AG10803 (cell line): ENCODE measurements at places on chromosomes 11 and 22.
A peak's percentile ranks its signal among the peaks of the same experiment; 100 is the strongest.

GRCh38 chr11:125932301-125932700 is 13.5 kb upstream of the VSIG10L2 start:
- no peak for DNase-seq

GRCh38 chr11:66015936-66016792 is 4.4 kb downstream of the CST6 start:
- DNase-seq = no peak

- DNase-seq = no peak
Observed at GRCh38 chr22:41841085-41841712, 8.3 kb downstream of the SREBF2 start.

- peak; percentile 26 for DNase-seq
Observed at GRCh38 chr11:73464347-73464746, 88.1 kb downstream of the RELT start.

DNA sequence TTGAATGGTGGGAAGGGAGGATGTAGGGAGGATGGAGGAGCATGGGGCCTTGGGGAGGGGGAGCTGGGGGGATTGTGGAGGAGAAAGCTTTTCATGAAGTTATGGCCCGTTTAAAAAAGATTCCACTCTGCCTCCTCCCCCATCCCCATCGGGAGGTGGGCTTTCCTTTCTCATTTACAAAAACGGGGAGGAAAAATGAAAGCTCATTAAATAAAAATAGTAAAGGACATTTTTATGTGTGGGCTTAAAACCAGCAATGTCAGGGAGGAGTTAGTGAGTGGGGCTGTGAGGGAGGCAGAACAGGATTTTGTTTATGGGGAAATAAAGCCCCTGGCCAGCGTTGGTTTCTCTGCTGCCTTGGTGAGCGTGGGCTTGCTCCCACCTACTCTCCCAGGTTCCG is 83.2 kb downstream of the ZBTB16 start:
- no peak for DNase-seq

GRCh38 chr22:44702479-44703198 is 635 bp downstream of the PRR5 start:
- peak; percentile 25 for DNase-seq

- no peak for DNase-seq
Observed at GRCh38 chr22:49713003-49713402, 114.7 kb downstream of the BRD1 start.

DNA sequence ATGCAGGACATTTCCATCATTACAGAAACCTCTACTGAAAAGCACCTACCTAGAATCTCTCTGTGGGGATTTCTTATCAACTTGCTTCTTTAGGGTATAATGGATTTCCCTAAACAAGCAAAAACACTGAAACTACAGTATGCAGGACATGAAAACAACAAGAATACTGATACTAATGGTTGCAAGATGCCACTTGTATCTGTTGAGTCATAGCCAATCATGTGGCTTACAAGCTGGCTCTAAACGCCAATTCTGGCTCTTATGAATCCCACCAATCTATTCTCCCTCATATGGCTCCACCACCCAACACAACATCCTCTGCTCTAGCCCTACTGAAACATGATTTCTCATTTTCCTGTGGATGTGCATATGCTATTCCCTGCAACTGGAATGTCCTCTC is 22.6 kb downstream of the TENM4 start:
- DNase-seq = no peak

GRCh38 chr22:20091690-20092476 is 11.8 kb downstream of the DGCR8 start:
- no peak for DNase-seq

DNA sequence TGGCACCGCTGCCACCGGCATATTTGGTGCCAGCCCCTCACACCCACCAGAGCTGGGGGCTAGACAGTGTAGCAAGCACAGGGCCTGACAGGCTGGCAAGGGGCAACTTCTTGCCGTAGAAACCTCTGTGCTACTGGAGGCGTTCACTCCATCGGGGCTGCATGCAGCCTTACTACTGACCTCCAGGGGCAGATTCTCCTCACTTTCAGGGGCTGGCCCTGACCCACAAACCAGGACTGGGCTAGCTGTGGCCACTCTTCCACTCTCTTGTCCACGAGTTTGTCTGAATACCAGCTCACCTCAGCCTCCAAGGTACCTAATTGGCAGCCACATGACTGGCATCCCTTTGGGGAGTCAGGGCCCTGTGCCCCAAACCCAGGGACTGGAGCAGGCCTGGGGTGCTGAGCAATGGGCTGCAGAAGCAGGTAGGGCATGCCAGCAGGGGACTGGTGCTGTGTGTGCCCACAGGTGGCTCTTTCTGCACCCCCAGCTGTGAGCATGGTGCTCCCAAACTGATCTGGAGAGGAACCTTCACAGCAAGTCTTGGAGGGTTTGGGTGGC is 2.1 kb upstream of the LMO1 start:
- no peak for DNase-seq

DNA sequence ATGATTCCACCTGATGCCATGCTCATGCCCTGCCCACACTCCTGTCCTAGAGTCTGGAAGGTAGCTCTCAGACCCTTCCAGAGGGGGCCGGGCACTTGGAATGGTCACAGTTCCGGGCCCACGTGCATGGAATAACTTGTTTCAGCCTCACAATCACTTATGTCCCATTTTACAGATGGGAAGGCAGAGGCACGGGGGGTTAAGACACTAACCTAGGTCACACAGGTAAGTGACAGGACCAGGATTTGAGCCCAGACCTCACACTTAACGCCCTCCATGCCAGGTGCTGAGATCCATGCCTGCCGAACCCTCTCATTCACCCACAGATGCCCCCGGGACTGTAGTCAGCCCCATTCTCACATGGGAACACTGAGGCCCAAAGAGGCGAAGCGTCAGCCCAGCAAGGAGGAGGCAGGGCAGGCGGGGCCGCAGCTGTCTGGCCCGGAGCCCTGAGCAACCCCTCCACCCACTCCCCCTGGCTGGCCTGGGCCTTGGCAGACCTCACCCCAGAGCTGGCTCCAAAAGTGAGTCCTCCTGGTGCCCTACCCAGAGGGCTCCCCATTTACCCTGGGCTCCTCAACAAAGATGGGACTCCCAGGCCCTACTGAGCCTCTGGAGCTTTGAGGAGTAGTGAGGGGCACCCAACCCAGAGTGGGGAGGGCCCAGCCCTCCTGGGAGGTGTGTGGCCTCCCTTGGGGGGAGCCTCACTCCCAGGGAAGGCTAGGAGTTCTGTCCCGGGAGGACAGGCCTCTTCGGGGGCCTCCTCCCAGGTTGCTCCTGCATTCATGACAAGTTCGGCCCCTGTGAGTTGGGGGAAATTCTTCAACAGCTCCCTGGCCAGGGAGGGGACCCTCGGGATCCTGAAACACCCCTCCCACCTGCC is 2.4 kb upstream of the ALDH3B1 start:
- DNase-seq = no peak

- no peak for DNase-seq
Observed at GRCh38 chr11:73317373-73317772, 9.3 kb downstream of the ARHGEF17 start.

GRCh38 chr11:9619004-9619403 is 44.9 kb upstream of the SWAP70 start:
- DNase-seq = no peak

GRCh38 chr11:45852712-45853101 is 5.4 kb downstream of the CRY2 start:
- DNase-seq = no peak

GRCh38 chr11:90204832-90205646 is 17.8 kb downstream of the CHORDC1 start:
- peak; percentile 67 for DNase-seq

DNA sequence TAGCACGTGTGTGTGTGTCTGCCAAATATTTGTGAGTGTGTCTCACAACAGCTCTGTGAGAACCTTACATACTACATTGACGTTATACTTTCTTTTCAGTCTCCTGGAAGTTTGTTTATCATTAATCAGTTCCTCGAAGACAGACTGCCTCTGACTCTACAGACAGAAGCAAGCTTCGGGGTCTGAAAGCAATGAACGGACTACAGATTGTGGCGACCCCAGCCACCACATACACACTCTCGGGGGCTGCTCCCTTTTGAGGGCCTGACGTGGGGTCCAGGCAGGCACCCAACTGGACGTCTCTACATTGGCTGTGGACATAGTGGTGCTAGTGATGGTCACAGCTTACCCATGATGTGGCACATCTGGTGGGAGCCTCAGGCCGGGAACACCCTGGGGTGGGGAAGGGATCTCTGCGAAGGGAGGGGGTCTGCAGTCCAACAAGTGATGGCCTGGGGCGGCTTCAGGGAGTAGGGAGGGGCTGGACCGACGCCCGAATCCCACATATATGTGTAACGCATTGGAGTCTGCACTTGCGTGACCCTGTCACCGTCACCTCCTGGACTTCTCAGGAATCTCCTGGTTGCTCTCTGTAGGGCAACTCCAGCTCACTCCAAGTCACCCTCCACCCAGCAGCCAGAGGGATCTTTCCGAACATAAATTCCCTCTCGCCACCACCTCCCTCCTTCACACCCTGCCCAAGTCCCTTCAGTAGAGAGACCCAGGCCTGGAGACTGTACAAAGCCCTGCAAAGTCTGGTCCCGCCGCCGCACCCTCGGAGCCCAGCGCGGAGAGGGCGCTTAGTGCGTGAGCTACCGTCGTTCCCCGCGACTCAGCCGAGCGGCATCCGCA is 30.4 kb upstream of the TRIM29 start:
- no peak for DNase-seq

DNA sequence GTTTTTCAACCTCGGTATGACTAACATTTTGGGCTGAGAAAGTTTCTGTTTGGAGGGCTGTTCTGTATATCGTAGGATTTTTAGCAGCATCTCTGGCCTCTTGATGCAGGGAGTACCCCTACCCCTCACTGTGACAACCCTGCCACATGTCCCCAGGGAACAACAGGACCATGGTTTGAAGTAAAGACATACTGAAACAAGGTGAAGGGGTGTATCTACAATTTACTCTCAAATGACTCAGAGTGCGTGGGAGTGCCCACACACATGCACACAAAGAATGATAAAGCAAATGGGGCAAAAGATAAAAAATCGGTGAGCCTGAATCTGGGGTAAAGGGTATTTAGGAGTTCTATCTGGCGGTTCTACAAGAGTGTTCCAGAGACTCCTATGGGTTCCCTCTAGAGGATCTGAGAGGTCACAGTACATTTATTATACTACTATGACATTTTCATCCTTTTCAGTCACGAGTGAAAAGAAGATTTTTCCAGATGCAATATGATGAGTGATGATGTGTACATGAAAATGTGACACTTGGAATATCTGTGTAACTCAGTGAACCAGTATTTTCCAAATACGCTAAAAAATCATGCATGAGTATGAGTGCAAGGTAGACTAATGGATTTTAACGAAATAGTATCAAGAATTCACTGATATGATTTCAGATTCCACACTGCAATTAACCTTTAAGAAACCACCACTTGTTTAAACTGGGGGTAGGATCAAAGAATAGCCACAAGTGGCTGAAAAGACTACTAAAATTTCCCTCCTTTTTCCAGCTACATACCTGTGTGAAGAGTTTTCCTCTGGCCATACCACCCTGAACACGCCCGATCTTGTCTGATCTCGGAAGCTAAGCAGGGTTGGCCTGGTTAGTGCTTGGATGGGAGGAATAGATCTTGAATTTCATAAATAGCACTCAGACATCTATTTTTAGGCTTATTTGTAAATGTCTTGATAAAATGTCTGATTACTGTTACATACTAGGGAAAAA is 56.3 kb upstream of the YPEL1 start:
- no peak for DNase-seq

DNA sequence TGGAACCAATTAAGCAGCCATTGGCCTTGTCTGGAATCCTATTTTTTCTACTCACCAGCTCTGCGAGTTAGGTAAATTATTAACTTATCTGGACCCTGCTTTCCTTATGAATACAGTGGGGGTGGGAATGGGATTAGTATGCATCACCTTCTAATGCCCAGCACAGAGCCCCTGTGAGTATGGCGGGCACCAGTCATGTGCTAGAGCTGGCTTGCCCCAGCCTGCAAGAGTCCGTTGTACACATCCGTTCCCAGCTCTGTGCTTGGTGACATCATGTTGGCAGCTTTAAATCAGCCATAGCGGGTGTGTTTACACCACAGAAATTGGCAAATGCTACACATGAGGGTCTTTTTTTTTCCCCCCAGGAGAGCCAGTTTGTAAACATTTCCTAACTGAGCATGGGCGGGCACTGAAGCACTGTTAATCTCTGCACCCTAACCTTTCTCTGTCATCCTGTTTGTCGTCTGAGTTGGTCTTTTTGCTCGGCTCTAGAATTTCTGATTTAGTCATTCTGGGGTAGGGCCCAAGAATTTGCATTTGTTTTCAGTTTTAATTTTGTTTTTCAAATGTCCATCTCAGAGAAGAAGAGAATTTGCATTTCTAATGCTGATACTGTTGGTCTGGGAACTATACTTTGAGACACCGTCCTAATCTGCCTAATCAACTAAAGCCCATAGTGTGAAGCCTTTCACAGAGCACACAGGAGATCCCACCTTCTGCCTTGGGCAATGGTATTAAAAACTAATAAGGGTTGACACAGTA is 130.3 kb upstream of the TBCEL start:
- no peak for DNase-seq

DNA sequence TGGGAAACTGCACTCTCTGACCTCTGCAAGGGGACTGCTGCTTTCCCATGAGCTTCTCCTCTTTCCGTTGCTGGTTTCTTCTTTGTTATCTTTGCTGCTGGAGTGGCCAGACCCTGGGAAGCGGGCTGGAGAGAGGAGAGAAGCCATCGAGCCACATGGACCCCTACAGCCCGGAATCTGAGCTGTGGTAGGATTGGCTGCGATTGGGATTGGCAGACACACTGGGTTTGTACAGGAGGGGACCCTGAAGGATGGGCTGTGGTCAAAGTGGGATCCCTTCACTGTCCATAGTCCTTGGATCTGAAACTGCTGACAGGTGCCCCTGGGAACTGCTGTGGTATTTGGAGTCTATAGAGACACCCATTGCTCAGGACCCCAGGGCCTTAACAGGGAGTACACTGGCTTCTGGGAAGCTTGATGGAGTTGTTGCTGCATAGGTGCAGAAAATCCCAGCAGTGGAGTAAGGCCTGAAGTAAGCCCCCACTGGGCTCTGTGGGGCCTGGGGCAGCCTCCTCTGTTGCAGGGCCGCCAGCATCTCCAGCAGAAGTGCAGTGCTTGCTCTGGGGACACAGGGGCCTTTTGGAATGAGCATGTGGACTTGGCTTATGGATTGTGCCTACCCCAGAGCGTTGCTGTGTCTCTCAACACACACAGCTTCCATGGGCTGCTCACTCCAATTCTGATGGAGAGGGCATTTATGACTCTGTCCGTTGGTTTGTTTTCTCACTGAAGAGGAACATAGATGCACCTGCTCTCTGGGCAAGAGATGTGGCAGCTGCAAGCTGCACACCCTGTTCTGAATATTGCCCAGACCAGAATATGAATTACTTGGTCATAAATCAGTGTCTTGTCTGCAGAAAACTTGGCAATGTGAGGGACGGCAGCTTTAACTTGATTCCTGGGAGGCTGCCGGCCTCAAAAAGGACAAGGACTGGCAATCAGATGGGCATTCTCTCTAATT is 32.0 kb downstream of the BCR start:
- no peak for DNase-seq

DNA sequence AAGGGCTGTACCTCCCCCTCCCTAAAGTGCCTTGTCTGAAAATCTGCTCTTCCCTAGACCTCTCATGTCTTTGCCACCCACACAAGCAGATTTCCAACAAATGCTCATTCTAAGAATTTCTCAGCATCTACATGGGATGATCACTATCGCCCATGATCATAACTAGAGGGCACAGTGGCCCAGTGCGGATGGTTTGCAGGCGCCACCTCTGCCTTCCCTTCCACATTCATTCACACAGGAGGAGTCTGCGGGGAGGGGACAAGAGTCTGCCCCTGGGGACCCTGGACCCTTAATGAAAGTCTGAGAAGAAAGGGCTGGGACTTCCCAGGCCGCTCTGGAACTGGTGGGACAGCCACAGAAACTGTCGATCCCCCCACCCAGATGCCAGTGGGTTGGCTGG is 28.9 kb downstream of the KCTD17 start:
- DNase-seq = no peak
